Stomach (tissue), 19 donors: ENCODE measurements at places on chromosomes 3 and 15. TPM values are rescaled to one million over a fixed set of nuclear protein-coding genes. Genes with fewer than 3 reads are reported as not detected.
A peak's percentile ranks its signal among the peaks of the same experiment; 100 is the strongest.

DNA sequence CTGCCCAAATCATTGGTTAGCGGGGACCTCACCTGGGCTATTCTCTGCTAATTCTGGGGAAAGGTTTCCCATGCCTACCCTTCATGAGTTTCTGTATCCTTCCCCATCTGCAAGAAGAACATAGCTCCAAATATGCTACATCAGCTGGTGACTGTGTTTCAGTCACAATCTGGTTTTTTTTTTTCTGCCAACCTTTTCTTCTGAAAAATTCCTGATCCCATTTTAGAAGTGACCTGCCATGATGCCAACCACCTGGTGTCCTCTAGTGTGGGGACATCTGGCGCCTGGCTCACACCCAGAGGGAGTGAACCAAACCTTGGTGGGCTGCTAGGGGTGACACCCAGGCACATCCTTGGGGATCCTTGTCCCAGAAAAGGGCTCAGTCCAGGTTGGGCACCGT, 76.1 kb downstream of the CHRD start:
- H3K36me3 ChIP-seq, result no peaks in the 10 kb centered on the region
- no peaks in the 10 kb centered on the region for H3K4me1 ChIP-seq
- no peak for DNase-seq
- H3K27ac ChIP-seq, result no peak overlapping the region

Gene SCAANT1
- total RNA-seq, result not detected

Gene MAPK6
- total RNA-seq, result 2.3 TPM

DNA sequence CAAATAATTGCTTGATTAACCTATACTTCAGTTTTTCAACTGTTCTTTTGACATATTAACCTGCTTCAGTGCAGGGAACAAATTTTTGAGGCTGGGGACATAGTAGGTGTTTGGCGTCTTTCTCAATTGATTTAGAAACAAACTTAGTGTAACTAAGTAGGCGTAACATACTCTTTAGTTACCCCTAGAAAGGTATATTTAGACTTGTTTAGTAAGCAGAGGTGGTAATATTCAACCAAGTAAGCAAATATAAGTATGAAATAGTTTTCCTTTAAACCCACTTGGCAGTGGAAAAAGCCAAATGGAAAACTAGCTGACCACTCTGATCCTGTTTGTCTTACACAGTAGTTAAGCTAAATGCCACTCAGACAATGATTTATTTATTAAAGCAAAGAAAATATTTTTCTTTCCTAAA, 113.2 kb downstream of the MBNL1 start:
- peak overlapping the region; percentile 37 for H3K4me3 ChIP-seq
- no peak for DNase-seq
- H3K27me3 ChIP-seq, result no peaks in the 10 kb centered on the region
- H3K36me3 ChIP-seq, result peaks cover 4% of the 10 kb centered on the region

- no peaks in the 10 kb centered on the region for H3K36me3 ChIP-seq
- H3K4me1 ChIP-seq, result peaks cover 4% of the 10 kb centered on the region
- DNase-seq, result peak; percentile 71
- H3K4me3 ChIP-seq, result peak overlapping the region; percentile 89
- peak overlapping the region; percentile 96 for H3K27ac ChIP-seq
Observed at GRCh38 chr3:179450901-179451264, 387 bp downstream of the GNB4 start.

DNA sequence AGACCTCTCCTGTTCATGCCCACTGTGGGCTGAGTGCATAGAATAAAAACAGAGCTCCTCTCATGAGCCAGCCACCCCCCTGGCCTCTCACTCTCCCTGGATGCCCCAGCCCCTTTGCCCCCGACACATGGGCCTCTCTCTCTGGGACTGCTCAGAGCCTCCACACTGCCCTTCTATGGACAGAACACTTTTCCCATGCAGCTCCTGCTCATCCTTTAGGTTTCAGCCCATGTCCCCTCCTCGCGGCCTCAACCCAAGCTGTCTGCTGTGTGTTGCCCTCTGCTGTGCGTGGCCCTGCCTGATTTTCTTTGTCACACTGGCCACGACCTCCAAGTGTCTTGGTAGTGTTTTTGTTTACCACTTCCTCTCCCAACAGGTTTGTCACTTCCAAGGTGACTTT, 20.7 kb upstream of the PRR23E start:
- no peak overlapping the region for H3K4me3 ChIP-seq
- no peaks in the 10 kb centered on the region for H3K4me1 ChIP-seq
- H3K27ac ChIP-seq, result no peak overlapping the region
- peaks cover 64% of the 10 kb centered on the region for H3K27me3 ChIP-seq
- H3K36me3 ChIP-seq, result no peaks in the 10 kb centered on the region

GRCh38 chr15:43525131-43525530, 7.7 kb downstream of the MAP1A start:
- H3K27ac ChIP-seq, result no peak overlapping the region
- no peak overlapping the region for H3K4me3 ChIP-seq
- peaks cover 61% of the 10 kb centered on the region for H3K36me3 ChIP-seq
- no peaks in the 10 kb centered on the region for H3K4me1 ChIP-seq

- H3K36me3 ChIP-seq, result no peaks in the 10 kb centered on the region
- H3K27ac ChIP-seq, result no peak overlapping the region
- peaks cover 8% of the 10 kb centered on the region for H3K4me1 ChIP-seq
Observed at GRCh38 chr3:187677604-187678003, 7.4 kb upstream of the SST start.

DNA sequence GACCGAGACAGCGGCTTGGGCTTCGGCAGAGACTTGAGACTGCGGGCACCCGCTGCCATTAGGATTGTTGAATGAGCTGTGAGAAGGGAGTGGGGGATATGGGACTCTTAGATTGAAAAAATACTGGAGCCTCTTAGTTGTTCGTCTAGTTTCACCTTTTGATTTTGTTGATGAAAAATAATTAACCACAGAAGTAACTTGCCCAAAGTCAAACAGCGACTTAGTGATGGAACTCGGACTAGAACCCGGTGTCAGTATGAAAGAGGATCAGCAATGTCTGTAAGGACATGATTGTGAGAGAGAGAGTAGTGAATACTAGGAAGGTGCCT, 510 bp upstream of the GOLGB1 start:
- peak overlapping the region; percentile 95 for H3K27ac ChIP-seq
- H3K27me3 ChIP-seq, result no peaks in the 10 kb centered on the region
- H3K36me3 ChIP-seq, result no peaks in the 10 kb centered on the region
- peaks cover 9% of the 10 kb centered on the region for H3K4me1 ChIP-seq
- peak overlapping the region; percentile 65 for H3K4me3 ChIP-seq

- no peak overlapping the region for H3K4me3 ChIP-seq
- H3K27me3 ChIP-seq, result no peaks in the 10 kb centered on the region
- DNase-seq, result no peak
Observed at GRCh38 chr3:49352281-49352680, 5.9 kb downstream of the GPX1 start.

DNA sequence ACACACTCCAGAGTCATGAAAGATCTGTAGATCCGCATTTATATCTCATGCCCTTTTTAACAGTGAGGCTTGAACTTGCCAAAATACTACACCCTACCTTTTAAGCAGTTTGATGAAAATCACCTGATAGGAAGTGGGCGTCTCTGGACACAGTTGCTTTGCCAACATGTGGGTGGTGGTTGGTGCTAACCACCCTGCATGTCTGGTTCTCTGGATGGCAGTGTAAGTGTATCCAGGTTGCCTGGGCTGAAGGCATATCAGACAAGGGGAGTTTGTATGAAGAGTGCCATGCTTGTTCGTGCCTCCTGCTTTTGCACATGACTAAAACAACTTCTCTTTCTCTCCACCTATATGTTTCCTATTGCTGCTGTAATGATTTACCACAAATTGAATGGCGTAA, 159.6 kb downstream of the GHSR start:
- H3K4me1 ChIP-seq, result peaks cover 76% of the 10 kb centered on the region
- no peak overlapping the region for H3K4me3 ChIP-seq
- peaks cover 33% of the 10 kb centered on the region for H3K36me3 ChIP-seq
- no peaks in the 10 kb centered on the region for H3K27me3 ChIP-seq
- H3K27ac ChIP-seq, result peak overlapping the region; percentile 30

Gene CHRFAM7A
- 3.5 TPM for total RNA-seq

Gene CAND2
- total RNA-seq, result 4.8 TPM
